ENCODE measurements at places on chromosomes 16 and 17.

DNA sequence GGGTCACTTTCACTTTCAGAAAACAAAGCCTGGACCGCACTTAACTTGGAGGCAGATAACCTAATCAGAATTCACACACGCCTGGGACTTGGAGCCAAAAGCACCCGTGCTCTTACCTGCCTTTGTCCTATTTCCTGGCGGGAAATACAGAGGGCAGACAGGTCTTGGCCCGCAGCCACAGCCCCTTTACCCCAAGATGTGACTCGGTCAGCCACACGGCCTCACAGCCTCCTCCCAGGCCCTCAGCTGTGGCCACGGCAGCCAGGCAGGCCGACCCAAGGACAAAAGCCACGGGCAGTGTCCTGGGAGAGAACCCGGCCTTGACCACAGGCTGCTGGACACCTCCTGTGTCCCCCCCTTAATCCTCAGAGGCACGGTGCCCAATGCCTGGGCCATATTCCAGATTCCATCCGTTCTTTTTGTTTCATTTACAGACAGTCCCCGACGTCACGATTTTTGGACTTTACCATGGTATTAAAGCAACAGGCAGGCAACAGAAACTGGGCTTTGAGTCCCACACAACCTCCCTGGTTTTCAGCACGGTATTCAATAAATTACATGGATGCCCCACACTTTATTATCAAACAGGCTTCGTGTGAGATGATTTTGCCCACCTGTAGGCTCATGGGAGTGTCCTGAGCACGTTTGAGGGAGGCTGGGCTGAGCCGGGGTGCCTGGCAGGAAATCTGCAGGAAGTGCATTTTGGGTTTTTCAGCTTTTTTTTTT, 30.1 kb upstream of the GAA start:
- DNase-seq, result peak; percentile 9

DNA sequence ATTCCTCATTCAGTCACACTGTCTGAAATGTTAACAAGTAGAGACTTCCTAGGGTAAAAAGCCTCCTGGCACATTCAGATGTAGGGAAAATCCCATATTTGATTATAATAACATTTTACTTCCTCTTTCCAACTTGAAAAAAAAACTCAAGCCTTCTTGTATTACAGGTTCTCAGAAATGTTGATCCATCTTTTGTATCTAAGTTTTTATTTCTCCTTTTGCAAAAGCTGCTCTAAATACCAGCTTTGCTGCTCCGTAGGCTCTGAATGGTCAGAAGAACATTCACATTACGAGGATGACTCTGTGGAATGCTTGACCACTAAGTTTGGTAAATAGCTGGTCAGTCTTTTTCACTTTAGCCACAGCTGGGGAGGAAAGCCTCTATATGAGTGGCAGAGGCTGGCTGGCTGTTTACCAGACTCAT, 13.2 kb upstream of the HEATR6 start:
- peak; percentile 39 for DNase-seq

- no peak for DNase-seq
These were observed 10.1 kb upstream of the SLC16A5 start for GRCh38 chr17:75077496-75078283.

DNA sequence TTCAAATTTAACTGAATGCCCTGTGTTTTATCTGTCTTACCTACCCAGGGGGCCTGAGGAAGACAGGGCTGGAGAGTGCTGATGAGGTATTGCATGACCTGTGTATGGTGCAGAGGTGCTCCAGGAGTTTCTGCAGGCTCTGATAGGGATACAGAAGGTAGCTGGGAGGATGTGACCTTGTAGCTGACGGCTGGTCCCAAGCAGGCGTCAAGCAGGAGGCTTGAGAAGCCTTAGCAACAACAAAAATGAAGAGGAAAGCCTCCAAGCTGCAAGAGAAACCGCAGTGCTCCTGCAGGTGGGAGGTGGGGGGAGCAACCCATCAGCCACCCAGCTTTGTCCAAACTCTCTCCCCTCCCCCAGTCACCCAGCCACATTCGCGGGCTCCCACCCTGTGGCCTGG, 40.4 kb downstream of the LAT start:
- DNase-seq, result no peak

GRCh38 chr16:50862818-50863643, 121.1 kb downstream of the CYLD start:
- DNase-seq, result no peak

All from HCEC 1CT (cell line).